Effector CD4-positive, alpha-beta T cell (primary cell): ENCODE measurements at places on chromosomes 11 and 22.

- no peak for DNase-seq
These were observed at the start of gene SCGB1D2 for GRCh38 chr11:62242021-62242420. Gene SCGB1D2 (plus strand): TSS chr11:62242239. CDS start chr11:62242308, 69 bp downstream.

GRCh38 chr11:14144934-14145333 lies 182.4 kb downstream of the SPON1 start:
- no peak for DNase-seq

DNA sequence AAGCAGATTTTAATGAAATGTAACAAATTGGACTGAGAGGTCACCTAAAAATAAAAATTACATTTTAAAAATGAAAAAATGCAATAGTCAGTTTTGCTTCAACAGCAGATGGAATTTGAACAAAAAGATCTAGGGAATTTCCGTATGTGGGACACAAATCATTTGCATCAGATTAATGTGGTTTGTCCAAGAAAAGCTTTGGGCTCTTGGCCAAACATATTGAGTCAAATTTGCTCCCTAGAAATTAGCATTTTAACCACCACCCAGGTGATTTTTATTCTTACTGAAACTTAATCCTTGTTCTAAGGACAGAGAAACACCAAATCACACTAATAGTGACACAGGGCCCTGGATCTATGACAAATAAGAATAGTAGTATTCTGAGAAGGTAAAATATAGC lies 1477.8 kb downstream of the FAM181B start:
- DNase-seq: no peak

DNA sequence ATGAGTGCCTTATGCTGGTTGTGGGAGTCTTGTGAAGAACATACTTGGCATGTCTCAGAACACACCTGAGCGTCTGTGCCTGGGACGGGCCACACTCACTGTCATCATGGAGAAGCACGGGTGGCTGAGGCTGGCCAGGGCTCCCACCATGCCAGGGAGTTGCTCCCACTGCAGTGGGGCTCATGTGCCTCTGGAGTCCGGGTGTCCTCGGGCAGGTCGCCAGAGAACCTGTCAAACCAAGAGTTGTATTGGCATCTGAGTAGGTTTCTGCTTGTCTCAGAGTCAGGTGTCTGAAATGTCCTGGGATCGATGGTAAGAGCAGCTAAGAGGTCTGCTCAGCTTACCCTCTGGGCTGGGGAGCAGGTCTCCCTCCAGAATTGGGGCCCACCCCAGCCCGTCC lies 92.1 kb downstream of the BCR start:
- no peak for DNase-seq

- no peak for DNase-seq
These were observed 442.9 kb downstream of the AASDHPPT start for GRCh38 chr11:106520146-106520912.

- no peak for DNase-seq
These were observed 11.5 kb downstream of the ZBED4 start for GRCh38 chr22:49865156-49865555.

DNA sequence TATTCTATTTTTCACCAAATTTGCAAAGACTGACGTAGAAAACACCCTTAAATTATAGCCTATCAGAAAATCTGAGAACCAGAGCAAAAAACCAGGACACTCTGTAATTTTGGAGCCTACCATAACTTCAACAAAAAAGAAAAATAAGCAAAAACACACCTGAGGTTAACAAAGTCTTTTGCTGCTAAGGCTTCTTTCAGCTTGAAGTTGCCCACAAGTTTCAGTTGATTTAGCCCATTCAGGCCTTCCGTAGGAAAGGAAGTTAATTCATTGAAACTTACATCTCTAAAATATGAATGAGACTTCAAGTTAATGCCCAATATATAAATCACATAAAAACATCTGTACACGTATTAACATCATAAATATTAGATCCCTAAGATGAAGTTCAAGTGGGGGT lies 10.4 kb upstream of the CCDC34 start:
- DNase-seq: no peak

DNA sequence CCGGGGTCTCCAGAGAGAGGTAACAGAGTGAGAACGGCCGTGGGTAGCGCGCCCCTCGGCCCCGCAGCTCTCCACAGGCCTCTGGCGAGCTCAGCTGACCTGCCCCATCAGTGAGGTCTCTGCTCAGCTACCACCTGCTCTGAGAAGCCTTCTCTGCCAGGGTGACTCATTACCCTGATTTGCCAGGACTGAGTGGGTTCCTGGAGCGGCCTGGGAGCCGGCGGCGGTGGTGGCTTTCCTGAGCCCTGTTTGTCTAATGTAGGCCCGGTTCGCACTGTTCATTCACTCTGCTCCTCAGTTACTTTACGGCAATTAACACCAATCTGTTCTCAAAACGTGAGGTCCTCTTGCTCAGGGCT lies 351.0 kb upstream of the B3GAT1 start:
- no peak for DNase-seq

DNA sequence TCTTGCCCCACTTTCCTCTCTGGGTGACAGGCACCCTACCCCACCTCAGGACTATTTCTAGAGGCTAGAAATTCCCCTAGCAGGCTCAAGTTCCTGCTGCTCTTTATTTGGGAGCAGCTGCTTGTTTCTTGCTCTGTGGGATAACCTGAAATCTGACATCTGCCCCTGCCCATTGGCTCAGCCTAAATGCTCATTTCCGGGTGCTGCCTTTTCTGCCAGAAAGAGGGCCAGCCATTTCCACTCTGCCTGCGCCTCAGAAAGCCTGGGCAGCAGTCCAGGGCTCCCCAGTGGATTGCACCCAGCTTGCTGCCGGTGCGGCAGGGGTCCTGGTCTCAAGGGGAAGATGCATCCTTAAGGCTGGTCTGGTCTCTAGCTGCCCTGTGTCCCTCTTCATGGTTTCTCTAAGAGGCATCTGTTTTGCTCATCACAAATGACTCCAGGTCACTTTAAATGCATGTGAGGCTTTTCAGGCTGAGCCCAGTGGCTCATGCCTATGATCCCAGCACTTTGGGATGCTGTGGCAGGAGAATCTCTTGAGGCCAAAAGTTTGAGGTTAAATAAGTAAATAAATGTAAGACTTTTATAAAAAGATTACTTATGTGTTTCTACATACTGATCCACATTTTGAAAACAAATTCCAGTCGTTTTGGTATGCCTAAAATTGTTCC lies 10.3 kb upstream of the PNPLA5 start:
- no peak for DNase-seq

DNA sequence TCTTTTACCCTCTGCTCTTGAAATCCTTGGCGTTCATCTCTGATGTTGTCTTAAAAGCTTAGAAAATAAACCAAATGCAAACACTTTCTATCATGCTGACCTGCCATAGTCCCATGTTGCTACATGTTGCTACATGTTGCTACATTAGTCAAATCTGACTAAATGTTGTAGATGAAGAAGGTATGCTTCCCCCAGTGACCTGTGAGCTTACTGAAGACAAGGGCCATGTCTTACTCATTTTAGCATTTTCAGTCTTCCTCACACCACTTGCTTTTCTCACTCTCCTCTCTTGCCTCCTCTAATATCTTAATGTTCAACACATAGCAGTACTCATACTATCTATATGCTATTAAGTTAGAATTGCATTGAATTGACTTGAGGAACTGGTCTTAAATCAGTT lies 346.4 kb upstream of the MTNR1B start:
- no peak for DNase-seq

DNA sequence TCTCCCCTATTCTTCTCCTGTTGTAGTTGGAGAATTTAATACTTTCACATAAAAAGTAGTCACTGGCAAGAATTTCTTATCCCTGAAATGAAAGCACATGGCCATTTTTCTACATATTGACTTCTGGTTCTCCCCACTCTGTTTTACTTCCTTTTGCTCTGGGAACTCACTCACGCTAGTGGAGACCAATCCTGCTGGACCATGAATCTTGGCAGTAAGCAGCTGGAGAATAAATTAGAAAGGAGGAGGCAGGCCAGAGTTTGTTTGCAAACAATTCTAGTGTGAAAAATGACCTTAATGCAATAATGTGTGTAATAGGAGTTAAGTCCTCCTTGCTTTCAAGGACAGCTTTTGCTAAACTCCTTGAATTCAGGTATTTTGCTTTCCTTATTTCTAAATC lies 412.3 kb upstream of the CHORDC1 start:
- DNase-seq: no peak

DNA sequence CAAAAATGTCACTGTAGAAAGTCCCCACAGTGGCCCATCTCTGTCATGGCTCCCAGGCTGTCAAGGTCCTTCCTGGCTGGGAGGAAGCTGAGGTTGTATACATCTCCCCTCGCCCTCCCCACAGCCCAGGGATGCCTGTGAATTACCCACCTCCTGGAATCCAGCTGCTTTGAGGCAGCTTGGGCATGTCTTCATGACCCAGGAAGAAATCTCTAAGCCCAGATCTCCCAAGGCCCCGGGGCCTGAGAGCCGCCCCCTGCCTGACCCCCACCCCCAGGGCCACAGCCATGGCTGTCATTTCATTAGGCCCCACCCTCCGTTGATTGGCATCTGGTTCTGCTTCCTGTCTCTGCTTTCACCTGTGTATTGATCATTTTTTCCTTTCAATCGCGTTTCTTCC lies 207.5 kb downstream of the TBC1D22A start:
- no peak for DNase-seq

DNA sequence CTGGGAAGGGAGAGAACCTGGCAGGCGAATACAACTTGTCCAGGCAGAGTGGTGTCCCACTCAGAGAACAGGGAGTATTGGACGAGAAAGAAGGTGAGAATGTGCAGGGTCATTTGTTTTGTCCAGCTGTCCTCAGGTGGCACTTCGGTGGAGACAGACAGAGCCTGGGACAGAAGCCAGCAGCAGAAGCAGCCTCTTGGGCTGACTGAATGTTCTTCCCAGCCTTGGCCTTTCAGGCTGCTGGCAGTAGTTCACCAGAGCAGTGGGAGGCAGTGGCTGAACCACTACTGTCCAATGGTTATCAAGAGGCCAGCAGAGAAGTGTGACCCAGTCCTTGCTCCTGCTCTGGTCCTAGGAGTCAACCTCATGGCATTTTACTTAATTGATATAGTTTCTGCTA lies 331.1 kb upstream of the NARS2 start:
- no peak for DNase-seq

DNA sequence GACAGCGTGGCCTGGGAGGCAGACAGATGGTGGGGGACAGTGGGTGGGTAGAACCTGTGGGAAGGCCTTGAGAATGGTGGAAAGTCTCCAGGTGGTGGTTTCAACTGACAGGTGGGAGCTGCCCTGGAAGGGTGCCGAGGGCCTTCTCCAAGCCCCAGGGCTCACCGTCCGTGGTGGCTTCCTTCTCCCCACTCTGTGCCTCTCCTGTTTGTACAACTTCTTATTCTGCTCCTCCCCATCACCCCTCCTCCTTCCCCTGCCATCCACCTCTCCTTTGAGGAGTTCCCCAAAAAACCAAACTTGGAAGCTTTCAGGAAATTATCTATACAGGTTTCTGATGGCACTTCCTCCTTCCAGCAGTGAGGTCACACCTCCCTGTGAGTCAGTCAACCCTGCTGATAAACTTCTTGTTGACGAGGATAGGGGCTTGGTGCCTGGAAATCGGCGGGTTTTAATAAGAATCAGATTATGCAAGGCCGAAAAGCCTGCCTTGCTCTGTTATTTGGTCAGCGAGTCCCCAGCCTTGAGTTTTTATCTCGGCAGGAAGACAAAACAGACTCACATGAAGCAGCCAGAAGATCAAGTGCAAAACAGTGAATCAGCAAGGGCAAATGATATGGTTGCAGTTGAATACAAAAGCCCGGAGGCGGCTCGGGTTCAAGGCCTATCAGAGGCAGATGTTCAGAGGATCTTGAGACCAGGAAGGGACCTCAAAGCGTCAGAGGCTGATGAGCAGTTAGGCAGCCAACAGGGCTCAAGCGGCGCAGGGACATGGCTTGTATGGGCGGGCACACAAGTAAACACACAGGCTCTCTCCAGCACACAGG lies 9.5 kb upstream of the ST3GAL4 start:
- DNase-seq: no peak

DNA sequence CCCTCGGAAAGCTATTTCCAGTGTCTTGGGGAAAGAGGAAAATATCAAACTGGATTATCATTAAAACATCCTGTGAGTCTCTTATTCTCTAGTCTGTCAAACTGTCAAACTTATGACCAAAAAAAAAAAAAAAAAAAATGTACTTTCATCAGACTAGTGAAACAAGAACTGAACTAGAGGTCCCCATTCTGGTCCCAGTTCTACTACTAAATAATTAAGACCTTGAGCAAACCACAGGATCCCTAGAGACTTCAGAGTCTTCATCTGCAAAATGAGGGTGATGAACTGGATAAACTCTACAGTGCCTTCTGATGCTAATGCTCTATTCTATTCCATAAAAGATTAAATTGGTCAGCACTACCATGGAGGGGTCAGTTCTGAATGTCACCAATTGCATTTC lies 105.8 kb downstream of the SERGEF start:
- no peak for DNase-seq

DNA sequence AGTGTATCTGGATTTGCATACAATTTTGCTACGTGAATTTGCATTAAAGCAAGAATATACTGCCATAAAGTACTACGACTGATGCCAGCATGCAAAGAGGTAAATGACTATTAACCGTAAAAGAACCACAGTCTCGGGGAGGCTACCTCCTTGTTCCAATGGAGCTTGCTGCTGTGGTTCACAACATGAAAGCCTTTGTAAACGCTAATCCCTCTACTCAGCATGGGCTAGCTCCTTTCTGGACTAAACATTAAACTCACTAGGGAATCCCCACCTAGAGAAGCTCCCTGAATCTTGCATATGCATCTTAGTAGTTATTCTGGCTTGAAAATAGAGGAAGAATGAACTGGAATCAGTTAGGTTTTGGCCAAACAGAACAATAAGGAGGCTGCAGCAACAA lies 60.5 kb upstream of the ARHGAP32 start:
- DNase-seq: no peak

- no peak for DNase-seq
These were observed 40.0 kb upstream of the FIBIN start for GRCh38 chr11:26953770-26954392.

DNA sequence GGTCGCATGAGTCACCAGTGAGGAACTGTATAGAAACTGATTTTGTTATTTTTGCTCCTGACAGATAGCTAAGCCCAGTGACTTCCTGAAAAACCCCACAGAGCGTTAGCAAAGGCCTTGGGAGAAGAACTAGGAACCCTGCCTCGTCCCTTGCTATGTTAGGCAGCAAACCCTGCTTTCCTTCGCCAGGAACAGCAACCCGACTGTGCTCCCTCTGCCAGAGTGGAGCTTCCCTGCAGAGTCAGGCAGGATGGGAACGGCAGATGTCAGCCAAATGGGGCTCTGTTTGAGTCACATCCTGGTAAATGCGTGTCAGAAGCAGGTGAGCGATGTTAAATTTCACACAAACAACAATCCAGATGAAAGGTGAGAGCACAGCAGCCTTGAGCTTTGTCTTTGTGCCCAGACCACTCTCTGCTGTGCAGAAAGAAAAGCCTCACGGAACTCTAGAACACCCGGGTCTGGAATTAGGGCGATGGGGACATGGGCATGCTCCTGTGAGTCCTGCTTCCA lies 186.6 kb downstream of the ADAMTS15 start:
- DNase-seq: no peak

DNA sequence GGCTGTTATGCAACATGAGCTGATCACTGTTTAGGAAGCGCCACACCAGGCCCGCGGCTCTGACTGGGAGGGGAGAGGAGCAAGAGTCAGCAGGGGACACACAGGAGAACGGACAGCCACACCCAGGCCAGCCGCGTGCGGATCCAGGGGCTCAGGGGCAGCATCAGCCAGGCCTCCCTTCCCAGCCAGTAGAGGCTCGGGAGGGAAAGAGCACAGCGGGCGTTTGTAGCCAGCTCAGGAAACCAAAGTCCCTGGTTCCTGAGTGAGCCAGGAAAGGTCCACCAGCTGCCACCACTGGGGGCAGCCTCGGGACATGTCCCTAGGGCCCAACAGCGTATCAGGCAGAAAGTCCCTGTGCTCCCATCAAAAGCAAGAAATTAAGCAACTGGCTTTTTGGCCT lies 71.8 kb upstream of the PITPNB start:
- no peak for DNase-seq
